ENCODE measurements at places on chromosomes 5 and 9.

DNA sequence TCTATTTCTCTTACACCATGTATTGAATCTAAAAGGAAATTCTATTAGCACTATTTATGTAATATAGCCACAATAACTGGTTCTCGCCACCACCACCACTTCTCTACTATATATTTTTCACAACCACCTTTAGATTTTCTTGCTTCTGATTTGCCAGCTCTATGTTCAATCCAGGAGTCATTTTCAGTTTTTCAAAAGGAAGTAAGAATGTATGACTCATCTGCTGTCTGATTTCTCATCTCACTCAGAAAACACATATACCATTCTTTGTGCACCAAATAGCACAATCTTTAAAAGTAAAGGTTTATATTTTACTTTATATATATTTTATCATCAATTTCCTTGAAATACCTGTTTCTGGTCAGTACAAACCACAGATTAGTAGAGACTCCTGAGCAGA, 1127.5 kb downstream of the TAF11L14 start:
- DNase-seq: peak; percentile 64

GRCh38 chr5:126415789-126416188, 7.4 kb upstream of the GRAMD2B start:
- no peak for DNase-seq

- no peak for DNase-seq
Measured at GRCh38 chr5:96147866-96148265, 186.2 kb upstream of the ELL2 start.

- no peak for DNase-seq
Measured at GRCh38 chr9:119758241-119758640, 389.0 kb upstream of the BRINP1 start.
